SJSA1 (cell line): ENCODE measurements at places on chromosomes 2 and 18. TPM values are rescaled to one million over a fixed set of nuclear protein-coding genes. Genes with fewer than 3 reads are reported as not detected.

Gene TUBA3E
- not detected in 2 replicates for total RNA-seq

Gene HMSD
- total RNA-seq, result 0.53 and 1.00 TPM in 2 replicates

Gene LOXHD1
- not detected in 2 replicates for total RNA-seq

Gene LIMS2
- total RNA-seq, result 5.3 and 9.0 TPM in 2 replicates

Gene SPHKAP
- not detected in 2 replicates for total RNA-seq

Gene TMEM17
- 3.9 and 4.7 TPM in 2 replicates for total RNA-seq

Gene GDF7
- total RNA-seq, result 0.03 TPM in 1 of 2 replicates, not detected in the other

Gene CRYGD
- not detected in 2 replicates for total RNA-seq

Gene WDR12
- 40.3 and 49.3 TPM in 2 replicates for total RNA-seq

Gene GALNT3
- 2.2 TPM in 1 of 2 replicates, not detected in the other for total RNA-seq

Gene CNGA3
- total RNA-seq, result not detected in 2 replicates

Gene IWS1
- 73.7 and 127 TPM in 2 replicates for total RNA-seq

Gene FSIP2
- total RNA-seq, result not detected in 2 replicates

Gene PDE1A
- not detected in 2 replicates for total RNA-seq

Gene AMER3
- total RNA-seq, result not detected in 2 replicates

Gene DNAH6
- 0.58 and 1.1 TPM in 2 replicates for total RNA-seq

Gene FOXD4L1
- not detected in 2 replicates for total RNA-seq

Gene MFSD2B
- not detected in 2 replicates for total RNA-seq

Gene MALL
- total RNA-seq, result not detected in 2 replicates

Gene KCNG2
- not detected in 2 replicates for total RNA-seq
